ENCODE measurements at places on chromosomes 12 and 14.

- DNase-seq: no peak
These were observed 69.4 kb downstream of the FOXN4 start for GRCh38 chr12:109239691-109240090.

- DNase-seq: no peak
These were observed 20.7 kb downstream of the NTF3 start for GRCh38 chr12:5452569-5452968.

GRCh38 chr12:42957561-42958290 is 368.2 kb upstream of the PRICKLE1 start:
- no peak for DNase-seq

DNA sequence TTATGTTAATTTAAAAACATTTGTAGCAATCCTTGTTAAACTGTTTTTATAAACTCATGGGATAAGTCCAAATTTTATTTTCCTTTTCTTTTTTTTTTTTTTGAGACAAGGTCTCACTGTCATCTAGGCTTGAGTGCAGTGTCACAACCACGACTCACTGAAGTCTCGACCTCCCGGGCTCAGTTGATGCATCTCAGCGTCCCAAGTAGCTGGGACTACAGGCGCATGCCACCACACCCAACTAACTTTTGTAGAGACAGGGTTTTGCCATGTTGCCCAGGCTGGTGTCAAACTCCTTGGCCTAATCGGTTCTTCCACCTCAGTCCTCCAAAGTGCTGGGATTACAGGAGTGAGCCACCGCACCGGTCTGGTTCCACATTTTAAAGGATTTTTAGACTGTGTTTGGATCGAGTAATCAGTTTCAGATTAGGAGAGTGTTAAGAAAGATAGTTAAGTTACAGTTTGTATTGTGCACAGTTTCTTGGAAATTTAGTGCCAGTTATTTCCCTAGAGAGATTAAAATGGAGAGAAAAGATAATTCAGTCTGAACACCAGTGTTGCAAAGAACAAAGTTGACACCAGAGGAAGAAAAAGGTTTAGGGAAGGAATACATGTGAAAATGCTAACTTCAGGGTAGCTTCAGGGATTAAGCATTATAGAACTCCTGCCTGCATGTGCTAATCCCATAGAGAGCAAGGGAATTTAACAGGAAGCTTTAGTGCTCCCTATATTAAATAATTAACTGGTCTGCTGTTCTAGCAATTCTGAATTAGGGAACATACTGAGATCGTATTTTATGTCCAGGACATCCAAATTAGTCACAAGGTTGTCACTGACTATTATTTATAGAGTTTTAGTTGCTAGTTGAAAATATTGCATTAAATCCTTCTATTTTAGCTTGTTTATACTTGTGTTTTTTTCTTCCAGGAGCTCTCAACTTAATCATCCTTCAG is 10.1 kb downstream of the RAP1B start:
- DNase-seq: no peak

- no peak for DNase-seq
These were observed 240.6 kb downstream of the RAD51B start for GRCh38 chr14:68060198-68060597.

DNA sequence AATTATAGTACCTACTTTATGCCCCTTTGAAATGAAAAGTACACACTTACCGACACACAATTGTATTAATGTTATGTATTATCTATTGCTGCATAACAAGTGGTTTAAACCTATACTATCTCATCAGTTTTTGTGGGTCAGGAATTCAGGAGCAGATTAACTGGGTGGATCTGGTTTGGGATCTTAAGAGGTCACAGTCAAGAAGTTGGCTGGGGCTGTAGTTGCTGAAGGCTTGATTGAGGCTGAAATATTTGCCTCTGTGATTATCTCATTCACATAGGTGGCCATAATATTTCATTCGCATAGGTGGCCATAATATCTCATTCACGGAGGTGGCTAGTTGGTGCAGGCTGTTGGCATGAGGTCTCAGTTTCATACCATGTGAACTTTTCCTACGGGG is 5.7 kb downstream of the METTL25 start:
- no peak for DNase-seq
